ENCODE measurements at places on chromosomes 2 and 18.

DNA sequence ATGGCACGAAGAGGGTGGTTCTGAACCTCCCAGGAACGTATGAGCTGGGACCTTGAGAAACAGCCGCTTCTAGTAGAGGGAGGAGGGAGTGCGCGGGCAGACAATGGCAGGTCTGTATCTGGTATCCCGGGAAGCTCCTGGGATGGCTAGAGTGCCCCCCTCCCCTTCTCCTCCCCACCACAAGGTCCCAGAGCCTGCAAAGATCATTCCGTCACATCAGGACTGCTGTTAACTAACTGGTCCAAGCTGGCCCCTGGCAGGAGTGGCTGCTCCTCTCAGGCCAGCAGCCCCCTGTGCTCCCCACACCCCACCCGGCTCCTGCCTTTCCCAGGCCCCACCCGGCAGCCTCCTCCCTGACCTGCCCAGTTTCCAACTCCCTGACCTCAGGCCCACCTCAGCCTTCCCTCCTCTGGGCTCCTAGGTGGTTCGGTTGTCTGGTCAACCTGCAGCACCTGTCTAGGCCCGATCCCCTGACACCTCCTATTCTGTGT, 75.0 kb downstream of the TPO start:
- no peak for DNase-seq

GRCh38 chr2:230153390-230153976, 66.3 kb downstream of the SP110 start:
- DNase-seq: no peak

- DNase-seq: no peak
Measured at GRCh38 chr2:29070526-29070925, 3.8 kb downstream of the PCARE start.

DNA sequence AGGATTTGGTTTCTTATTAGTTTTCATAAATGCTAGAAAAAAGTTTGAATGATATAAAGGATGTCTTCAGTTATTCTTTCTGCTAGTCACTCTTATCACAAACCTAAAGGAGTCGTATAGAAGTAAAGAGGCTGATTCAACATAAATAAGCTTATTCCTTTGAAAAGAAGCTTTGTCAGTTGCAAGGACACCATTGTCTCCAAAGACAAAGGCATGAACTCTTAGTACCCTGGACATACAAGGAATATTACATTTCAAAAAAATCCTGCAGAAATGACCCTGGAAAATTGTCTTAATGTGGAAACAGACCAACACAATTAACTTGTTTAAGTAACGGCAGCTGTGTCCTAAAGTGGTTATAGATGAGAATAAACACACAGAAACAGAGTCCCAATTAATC, 528.0 kb downstream of the CPS1 start:
- DNase-seq: no peak

DNA sequence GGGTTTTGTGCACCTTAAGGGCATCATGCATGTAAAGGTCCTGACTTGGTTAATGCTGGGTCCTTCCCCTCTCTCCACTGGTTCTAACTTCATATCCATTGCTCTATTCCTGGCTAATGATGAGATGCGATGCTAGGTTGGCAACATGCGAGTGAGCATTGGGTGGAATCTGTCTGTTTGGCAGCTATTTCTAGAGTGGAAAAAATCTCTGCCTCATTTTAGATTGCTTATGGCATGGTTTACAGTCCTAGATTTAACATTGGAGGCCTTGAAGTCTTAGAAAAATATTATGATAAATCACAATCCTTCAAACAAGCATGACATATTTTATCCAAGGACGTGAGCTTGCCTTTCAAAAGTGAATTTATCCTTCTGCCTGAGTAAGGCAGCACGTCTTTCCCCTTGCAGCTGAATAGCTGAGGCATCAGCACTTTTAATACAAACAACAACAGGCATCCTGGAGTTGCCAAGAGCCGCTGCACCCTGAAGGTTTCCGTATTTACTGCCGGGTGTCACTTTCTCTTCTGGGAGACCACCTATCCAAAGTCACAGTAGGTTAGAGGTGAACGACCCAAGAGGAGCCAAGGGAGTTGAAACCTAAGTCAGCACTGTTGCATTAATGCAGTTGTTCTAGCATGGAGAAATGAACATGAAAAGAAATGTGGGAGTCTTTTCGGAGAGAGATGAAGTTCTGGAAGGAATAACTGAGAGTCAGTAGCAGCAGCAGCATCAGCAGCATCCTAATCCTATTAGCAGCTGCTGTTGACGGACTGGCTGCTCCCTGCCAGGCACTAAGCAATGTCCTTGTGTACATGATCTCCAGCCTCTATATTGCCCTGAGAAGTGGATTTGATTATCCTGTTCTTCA, 78.4 kb downstream of the MAPK4 start:
- no peak for DNase-seq

DNA sequence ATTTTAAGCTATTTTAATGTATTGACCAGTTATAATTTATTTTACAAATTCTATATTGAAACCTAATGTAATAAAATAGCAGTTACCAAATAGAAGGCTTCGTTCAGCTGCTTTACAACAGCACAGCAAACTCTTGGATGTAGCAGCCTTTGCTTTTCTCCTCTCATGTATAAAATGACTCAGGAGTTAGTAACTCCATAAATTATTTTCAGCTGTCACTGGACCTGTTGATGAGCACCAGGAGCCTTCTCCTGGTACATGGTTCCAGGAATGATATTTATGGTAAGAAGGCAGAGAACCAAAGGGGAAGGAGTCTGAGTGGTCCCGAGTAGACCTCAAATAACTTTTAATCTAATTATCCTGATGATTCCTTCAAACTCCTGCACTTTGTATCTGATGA, 256.4 kb upstream of the NETO1 start:
- no peak for DNase-seq

- DNase-seq: no peak
Measured at GRCh38 chr18:74418023-74418422, 39.1 kb downstream of the DIPK1C start.

DNA sequence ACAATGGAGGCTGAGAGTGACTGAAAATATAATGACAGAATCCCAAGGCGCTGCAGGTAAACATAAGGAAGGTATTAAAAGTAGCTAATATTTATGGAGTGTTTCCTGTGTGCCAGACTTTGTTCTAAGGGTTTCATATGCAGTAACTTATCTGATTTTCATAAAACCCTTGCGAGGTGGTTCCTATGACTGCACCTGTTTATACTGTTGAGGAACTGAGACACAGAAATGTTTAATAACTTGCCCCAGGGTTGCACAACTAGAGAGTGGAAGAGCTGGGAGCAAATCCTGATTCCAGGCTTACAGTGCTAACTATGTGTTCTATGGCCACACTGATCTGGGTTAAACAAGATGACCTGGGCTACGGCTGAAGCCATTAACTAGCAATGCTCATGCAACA, 2.4 kb downstream of the SP110 start:
- DNase-seq: no peak

DNA sequence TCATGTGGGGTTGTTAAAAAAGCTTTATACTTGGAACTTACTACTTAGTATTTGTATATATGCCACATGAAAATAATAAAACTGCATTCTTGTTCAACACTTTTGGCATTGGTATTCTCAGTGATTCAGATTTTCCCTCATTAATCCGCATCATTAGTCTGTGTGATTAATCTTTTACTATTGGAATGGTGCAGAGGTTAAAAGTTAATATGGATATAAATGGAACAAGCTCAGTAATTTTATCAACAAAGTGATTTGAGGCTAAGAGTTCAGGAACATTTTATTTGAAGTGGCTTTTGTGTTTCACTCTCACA, 45.4 kb upstream of the REG3G start:
- DNase-seq: no peak

DNA sequence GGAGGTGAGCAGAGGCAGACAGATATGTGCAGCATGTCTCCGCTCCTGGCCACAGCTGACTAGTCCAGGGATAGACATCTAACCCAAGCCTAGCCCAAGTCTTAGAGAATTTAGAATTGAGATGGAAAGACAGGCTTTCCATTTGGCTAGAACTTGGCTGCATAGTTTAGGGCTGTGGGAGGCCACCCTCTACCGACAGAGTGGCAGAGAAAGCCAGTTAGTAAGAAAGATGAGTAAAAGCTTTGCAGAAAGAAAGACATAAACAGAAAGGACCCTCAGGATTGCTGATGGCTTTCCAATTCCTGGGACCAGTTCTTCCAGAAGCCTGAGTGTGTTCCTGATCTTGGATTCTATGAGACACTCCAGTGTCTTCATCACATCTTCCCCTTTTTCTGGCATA, 62.1 kb downstream of the DYM start:
- DNase-seq: no peak

GRCh38 chr2:9547262-9547991, 8.2 kb downstream of the ADAM17 start:
- DNase-seq: no peak

- DNase-seq: no peak
Measured at GRCh38 chr2:8817221-8817620, 20.2 kb downstream of the KIDINS220 start.

- DNase-seq: no peak
Measured at GRCh38 chr2:42850016-42850805, 57.8 kb upstream of the HAAO start.

- no peak for DNase-seq
Measured at GRCh38 chr2:2688254-2688653, 357.2 kb upstream of the MYT1L start.

GRCh38 chr18:70421471-70422390, 132.9 kb downstream of the SOCS6 start:
- no peak for DNase-seq

GRCh38 chr2:234590076-234590475, 93.2 kb upstream of the ARL4C start:
- no peak for DNase-seq

GRCh38 chr2:165825041-165825440, 31.0 kb upstream of the GALNT3 start:
- DNase-seq: no peak

- DNase-seq: no peak
Measured at GRCh38 chr2:224032283-224032682, 6.8 kb downstream of the SERPINE2 start.

GRCh38 chr2:168816369-168816768, 13.9 kb downstream of the NOSTRIN start:
- no peak for DNase-seq

GRCh38 chr2:167258712-167259111, 370.4 kb downstream of the XIRP2 start:
- DNase-seq: no peak

All from caudate nucleus (tissue), 63 donors.